ENCODE measurements at places on chromosomes 4 and X.

DNA sequence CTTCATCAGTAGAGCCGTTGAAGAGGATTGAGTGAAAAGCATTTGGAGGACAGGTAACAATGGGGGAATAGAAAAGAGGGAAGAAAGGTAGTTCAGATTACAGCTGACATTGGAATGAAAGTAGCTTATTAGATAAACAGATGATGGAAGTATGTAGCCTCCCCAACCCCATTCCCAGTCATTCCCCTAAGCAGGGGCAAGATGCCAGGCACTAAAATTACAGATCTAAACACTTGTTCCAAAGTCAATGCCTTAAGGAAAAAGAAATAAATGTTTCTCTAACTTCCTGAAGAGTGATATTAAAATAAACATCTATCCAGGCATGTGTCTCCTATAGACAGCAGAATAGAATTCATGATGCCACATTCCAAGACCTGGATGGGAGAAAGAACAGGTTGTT, 350.8 kb downstream of the PDGFC start:
- DNase-seq, result no peak

GRCh38 chrX:6917666-6918065, 229.8 kb upstream of the STS start:
- DNase-seq, result no peak

DNA sequence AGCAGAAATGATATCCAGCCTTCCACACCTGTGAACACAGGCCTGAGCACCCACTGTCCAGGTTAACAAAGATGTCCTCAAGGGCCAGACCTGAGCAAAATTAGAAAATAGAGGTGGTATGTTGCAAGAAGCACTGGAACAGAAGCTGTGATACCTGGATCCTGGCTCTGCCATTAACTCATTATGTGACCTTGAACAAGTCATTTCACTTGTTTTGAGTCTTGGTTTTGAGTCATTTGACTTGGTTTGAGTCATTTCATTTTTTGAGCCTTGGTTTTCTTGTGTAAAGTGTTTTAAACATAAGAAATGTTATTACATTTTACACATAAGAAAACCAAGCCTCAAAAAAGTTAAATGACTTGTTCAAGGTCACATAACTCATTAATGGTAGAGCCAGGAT, 2.9 kb upstream of the NWD2 start:
- no peak for DNase-seq

DNA sequence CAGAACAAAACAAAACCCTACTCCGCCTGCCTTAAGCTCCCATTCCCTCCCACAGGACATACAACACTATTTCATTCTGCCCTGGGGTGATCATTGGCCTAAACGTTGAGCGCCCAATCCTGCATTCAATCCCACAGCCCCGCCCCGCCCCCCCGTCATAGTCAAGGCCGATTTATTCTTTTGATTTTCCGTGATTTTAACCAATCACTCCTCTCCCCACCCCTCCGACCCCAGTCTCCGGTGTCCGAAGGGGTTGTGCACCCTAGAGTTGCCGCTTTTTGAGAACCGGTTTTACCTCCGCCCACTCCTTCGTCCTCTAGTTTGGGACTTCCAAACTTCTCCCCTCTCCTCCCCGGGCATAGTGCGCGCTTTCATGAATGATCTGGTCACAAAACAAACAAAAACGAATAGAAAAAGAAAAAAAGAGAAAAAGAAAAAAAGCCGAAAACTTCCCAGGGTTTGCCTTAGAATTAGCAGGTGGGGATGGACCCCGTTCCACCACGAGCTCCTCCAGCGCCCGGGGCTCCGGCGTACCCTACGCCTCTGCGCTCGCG, 446 bp upstream of the UBE2A start:
- DNase-seq, result no peak

DNA sequence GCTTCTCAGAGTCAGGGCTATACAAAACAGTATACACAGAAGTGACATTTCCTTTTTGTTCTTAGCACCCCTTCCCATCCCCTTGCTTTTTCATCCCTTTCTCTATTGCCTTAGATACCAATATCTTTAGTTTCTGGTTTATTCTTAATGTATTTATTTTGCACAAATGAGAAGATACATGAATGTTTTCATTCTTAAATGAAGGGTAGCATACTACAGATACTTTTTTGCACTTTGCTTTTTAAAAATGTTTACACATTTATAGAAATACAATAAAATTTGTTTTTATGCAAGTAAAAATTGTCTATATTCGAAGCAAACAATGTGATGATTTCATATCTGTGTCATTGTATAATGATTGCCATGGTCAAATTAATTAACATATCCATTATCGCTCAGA, 33.1 kb downstream of the TSPAN7 start:
- DNase-seq, result no peak

- no peak for DNase-seq
Measured at GRCh38 chr4:80948995-80949394, 81.5 kb upstream of the BMP3 start.

GRCh38 chr4:122450847-122451246, 5.7 kb downstream of the IL2 start:
- DNase-seq, result no peak

DNA sequence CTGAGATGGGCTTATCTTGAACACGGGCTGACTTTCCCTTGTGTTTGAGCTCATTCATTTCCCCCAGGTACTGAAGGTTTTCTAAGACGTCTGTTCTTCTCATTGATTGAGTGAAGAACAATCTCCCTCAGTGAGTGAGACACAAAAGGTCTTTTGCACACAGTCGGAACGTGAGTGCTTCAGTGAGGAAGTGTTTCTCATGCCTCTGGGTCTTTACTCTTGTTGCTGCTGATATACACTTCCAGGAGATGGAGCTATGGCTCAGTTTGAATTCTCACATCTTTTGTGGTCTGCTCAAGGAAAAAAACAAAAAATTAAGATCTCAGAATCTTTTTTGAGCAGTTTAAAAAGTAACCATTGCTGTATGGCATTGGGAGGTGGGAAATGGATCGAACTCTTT, 981.9 kb upstream of the TENM3 start:
- peak; percentile 52 for DNase-seq

DNA sequence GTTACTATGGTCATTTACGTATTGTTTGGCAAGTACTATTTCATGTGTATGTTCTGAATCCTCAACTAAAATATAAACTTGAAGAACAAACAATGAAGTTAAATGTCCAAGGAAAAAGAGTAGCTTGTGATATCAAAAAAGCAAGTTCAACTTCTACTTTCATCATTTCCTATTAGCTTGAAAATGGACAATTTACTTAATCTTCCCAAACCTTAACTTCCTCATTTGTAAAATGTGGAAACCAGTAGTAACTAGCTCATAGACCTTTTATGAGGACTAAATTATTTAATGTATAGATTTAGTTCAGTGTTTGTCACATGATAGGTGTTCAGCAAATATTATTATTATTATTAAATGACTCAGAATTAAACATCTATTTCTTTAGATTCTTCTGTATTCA, 276.8 kb upstream of the TET2 start:
- no peak for DNase-seq

DNA sequence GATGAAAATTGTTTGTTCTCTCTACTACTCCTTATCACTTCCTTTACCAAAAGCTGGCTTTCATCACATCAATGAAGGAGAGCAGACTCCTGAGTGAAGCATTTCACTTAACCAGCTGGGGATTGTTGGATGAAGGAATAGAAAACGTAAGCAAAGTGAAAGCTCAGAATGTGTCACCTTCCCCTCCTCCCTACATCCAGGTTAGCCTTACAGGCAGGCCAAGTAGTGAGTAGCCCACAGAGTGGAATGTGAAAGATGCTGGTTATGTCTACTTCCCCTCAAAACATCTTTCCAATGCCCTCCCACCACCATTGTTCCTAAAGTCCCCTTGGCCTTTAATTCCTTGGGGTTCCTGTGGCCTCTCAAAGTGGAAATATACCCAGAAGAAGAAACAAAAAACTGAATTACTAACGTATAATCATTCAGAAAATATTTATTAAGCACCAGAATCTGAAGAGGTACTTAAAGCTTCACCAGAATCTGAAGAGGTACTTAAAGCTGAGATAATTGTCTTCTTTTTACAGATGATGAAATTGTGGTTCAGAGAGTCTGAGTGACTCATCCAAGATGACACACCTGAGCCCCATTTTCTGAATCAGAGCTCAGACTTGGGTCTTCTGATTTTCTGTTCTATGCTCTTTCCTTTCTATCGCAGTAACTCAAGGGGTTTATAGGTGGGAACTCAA, 6.5 kb downstream of the P2RY4 start:
- no peak for DNase-seq

DNA sequence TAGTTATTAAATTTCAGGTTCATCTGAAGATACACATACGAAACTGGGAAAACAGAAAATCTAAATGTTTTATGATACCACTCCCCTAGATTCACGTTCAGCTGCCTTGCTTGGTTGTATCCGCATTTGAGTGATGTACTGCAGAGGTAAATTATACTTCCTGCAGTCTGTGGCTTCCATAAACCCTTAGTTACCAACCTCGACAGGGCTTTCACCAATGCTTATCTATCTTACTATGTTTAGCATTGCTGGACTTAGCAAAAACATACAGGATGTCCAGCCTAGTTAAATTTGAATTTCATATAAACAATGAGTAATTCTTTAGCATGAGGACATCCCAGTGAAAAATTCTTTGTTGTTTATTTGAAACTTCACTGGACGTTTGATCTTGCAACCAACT, 108.8 kb downstream of the TMA16 start:
- no peak for DNase-seq

GRCh38 chr4:94767446-94767845, 9.7 kb downstream of the BMPR1B start:
- no peak for DNase-seq

GRCh38 chrX:37685381-37686359, at the start of gene XK:
TSS of gene XK (plus strand) at chrX:37685791. CDS start at chrX:37685962, 171 bp downstream.
- no peak for DNase-seq

GRCh38 chr4:48436318-48436717, 46.8 kb upstream of the SLC10A4 start:
- no peak for DNase-seq

DNA sequence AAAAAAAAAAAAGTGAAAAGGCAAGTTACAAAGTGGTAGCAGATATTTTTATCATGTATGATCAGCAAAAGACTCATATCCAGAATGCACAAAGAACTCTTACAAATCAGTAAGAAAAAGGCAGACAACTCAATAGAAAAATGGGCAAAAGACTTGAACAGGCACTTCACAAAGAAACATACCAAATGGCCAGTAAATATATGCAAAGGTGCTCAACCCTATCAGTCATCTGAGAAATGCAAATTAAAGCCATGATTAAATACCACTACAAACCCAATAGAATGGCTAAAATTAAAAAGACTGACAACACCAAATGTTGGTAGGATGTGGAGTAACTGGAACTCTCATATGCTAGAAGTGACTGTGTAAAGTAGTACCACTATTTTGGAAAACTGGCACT, 45.4 kb downstream of the CHST7 start:
- DNase-seq, result no peak

- no peak for DNase-seq
Measured at GRCh38 chrX:117407449-117408150, 709.0 kb downstream of the KLHL13 start.

- DNase-seq, result no peak
Measured at GRCh38 chrX:24796204-24796603, 102.5 kb downstream of the POLA1 start.

DNA sequence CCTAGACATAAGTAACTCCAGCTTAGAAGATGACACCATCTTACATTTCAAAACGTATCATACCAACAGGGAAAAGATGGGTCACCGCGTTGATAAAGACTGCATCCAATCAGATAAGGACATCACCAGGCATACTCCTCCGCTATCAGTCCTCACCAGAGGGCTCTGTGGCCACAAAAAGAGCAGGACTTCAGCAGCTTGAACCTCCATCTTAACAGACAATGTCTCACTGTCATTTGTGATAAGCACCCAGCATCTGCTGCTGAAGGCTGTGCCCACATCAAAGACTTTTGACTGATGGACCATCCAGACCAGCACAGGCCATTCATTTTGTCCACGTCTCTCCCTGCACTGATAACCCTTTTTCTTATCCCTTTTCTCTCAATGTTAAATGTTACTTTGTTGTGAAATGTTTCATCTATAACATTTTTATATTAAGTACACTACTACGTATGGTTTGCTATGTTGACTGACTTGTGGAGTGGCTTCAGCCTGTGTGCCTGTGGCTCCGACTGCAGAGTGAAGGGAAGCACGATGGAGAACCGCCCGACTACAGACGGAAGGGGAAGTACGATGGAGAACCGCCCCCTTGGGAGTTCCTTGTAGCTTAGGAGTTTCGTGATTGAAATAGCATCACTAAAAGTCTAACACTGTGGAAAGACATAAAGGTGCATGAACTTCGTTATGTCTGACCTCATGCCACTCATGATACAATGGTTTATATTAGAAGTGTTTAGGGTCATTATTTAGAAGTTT, 595.4 kb upstream of the AGA start:
- no peak for DNase-seq

Measured in NCI-H1436 treated with DMSO at 0.1 percent for 48 hours (cell line).